ENCODE measurements at places on chromosomes 1 and 21.

DNA sequence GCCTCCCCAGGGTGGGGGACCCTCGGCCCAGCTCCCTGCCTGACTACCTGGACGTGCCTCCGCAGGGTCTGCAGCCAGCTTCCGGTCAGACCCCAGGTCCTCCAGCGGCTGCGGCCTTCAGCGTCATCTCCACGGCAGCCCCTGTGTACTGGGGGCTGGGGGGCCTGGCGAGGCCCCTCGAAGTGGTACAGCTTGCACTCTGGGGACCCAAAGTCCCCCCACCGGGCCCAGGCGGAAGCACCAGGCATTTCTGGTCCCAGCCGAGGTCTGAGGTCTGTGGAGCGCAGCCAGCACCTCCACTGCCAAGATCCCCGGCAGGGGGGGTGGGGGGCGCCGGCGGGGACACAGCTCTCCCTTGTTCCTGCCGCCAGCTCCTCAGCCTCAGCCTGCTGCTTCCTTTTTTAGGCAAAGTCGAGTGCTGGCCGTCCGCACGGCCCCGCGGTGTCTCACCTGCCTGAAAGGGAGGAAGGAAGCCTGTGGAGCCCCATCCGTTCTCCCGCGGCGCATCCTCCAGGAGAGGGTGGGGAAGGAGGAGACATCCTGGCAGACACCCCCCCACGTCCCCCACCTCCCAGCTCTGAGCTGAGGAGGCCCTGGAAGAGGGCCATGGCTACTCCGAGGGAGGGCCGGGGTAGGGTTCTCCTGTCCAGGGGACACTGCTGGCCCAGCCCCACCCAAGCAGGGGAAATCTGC is 1.2 kb upstream of the VWA1 start:
- no peak for DNase-seq

- no peak for DNase-seq
Measured at GRCh38 chr1:22128392-22128791, 14.5 kb downstream of the WNT4 start.

DNA sequence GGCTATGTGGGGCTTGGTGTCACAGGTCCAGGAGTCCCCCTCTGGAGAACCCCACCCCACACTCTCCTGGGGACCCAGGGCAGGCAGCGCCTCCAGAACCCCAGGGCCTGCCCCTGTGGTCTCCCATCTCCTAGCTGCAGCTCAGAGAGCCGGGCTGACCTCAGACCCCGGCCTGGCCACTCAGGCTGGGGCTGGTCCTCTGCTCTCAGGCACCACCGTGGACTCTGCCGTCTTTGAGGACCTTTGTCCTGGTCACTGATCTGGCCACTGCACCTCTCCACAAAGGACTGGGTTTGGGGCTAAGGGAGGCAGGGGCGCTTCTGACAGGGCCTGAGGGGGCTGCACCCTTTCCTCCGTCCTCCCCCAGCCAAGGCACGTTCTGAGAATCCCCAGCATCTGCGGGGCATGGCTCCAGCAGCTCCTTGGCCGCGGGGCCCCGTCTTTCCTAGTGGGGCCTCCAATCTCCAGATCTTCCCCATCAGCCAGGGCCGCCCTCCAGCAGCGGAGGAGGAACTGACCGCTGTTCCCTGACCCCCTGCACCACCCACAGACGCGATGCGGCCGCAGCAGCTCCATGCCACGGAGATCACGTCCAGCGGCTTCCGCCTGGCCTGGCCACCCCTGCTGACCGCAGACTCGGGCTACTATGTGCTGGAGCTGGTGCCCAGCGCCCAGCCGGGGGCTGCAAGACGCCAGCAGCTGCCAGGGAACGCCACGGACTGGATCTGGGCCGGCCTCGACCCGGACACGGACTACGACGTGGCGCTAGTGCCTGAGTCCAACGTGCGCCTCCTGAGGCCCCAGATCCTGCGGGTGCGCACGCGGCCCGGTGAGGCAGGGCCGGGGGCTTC is 3.3 kb downstream of the VWA1 start:
- no peak for DNase-seq

GRCh38 chr1:112674440-112674985 is at the start of gene MOV10:
TSS of gene MOV10 (plus strand) at chr1:112674659. CDS start at chr1:112674913, 254 bp downstream.
- peak; percentile 66 for DNase-seq

- DNase-seq = no peak
Measured at GRCh38 chr1:234562334-234562733, 47.6 kb downstream of the IRF2BP2 start.

DNA sequence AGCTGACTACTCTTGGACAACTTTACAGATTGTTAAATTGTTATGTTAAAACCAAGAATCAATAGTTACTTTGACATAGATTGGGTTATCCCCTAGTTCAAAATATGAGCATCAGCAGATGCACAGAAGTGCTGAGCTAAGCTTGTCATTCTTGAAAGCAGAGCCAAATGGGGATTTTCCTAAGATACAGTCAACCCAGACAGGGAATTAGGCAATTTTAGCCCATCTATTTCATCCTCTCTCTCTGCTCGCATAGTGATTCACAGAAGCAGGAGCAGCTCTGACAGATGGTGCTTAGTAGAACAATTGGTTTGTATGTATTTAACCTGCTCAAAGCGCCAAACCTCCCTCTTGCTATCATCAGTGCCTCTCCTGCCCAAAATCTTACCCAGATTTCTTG is 27.9 kb upstream of the PRRC2C start:
- DNase-seq = no peak

- no peak for DNase-seq
Measured at GRCh38 chr1:6509919-6510291, 18.4 kb upstream of the PLEKHG5 start.

- DNase-seq = no peak
Measured at GRCh38 chr1:84133479-84133878, 10.6 kb upstream of the PRKACB start.

DNA sequence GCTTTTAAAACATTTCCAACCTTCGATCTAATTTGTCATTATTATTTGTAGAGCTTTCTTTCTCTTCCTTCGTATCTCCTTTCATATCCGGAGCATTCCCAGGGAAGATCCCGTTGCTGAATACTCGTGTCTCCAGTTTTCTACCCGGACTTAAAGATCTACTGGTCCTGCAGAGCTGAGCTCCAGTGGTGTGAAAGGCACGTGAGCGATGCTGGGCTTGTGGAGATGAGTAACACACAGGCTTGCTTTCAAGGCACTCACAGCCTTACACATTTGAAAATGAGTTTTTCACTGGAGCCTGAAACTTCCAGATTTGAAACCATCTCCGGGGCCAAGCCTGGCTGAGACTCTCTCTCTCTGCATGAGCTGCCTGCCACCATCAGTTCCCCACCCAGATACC is 428.3 kb downstream of the KIF26B start:
- no peak for DNase-seq

- DNase-seq = peak; percentile 87
Measured at GRCh38 chr1:172745014-172745413, 86.1 kb downstream of the FASLG start.

- DNase-seq = peak; percentile 17
Measured at GRCh38 chr1:113129529-113130185, 56.7 kb downstream of the LRIG2 start.

DNA sequence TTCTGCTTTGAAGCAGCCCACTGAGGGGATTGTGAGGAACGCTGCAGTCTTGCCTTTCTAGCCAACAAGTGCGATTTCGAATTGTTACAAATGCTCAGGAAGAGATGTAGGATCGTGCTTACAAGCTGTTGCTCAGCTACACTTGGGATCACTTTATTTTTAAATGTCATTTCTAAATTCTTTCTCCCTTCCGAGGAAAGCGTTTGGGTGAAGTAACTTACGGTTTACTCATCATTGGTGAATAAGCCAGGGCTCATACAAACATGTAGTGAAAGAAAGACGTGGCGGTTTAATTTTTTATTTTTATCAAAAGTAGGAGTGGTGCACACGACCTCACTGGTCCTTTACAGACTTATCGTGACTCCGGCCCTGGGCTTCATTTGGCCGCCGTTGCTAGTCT is 386.6 kb downstream of the KIF26B start:
- no peak for DNase-seq

- DNase-seq = no peak
Measured at GRCh38 chr21:27258742-27259448, 292.0 kb upstream of the ADAMTS5 start.

DNA sequence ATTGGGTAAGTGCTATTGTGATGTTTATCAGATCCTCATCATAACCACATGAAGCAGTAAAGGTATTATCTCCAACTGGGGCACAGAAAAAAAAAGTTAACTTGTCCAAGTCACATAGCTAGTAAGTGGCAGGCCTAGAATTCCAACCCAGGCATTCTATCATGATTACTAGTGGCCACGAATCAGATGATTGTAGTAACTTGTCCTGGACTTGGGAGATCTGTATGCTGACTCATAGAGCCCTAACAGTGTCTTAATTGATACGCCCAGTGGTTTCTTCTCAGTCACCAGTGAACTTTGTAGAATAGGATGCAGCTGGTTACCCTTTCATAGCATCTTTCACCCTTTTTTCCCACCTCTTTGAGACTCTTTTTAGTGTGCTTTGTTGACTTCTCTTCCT is 91.1 kb upstream of the UBE2U start:
- no peak for DNase-seq

DNA sequence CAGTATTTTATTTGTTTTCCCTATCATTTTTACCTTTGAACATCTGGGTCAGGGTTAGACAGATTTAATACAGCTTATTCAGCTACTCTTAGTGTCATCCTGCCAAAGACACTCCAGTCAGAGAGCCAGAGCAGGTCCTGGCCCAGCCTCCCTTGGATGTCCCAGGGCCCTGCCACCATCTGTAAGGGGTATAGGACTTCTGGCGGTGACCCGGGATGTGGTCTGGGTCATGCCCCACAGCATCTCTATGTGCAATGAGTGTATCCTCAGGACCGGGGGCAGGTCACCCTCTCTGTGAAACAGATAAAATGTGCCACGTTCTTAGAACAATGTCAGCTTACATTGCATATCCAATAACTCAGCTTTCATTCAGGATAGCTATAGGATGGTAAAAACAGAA is 37.8 kb upstream of the PRSS38 start:
- DNase-seq = no peak

- DNase-seq = peak; percentile 47
Measured at GRCh38 chr1:163290025-163290640, 31.6 kb upstream of the NUF2 start.

DNA sequence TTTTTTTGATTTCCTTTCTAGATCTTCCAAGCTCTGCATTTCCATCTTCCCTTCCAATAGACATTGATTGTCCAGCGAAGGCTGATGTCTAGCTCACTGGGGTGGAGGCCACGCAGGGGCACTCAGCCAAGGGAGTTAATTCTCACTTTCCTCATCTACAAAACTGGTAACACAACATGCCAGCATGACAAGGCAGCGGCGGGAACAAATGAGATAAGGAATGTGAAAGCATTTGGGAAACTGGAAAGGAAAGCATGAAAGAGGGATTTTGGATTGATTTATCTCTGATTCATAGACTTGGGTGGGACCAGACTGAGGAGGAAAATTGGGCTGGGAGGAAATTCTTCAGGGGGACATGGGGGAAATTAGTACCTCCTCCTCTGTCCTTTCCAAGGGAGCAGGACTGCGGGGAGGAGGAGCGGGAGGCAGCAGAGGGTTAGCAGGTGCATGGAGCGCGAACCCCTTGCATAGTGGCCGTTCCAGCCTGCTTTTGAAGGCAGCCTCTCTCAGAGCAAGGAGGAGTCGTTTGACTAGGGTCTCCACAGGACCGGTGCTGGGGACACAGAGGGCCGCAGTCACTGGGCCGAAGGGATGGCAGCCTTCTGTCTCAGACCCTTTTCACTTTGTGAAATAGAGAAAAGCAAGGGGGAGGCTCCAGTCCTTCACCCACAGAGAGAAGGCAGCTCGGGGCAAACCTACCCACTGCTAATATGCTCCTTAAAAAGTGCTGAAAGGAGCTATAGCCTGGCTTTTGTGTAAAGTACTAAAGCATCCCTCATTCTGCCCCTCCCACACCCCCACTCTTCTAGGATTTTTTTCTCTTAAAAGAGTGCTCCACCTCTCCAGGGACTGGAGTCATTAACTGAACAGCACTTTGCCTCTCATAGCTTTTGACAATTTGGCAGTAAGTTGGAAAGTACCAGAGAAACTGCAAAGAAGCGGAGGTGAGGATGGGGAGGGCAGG is 89.2 kb downstream of the PLXNA2 start:
- DNase-seq = no peak

DNA sequence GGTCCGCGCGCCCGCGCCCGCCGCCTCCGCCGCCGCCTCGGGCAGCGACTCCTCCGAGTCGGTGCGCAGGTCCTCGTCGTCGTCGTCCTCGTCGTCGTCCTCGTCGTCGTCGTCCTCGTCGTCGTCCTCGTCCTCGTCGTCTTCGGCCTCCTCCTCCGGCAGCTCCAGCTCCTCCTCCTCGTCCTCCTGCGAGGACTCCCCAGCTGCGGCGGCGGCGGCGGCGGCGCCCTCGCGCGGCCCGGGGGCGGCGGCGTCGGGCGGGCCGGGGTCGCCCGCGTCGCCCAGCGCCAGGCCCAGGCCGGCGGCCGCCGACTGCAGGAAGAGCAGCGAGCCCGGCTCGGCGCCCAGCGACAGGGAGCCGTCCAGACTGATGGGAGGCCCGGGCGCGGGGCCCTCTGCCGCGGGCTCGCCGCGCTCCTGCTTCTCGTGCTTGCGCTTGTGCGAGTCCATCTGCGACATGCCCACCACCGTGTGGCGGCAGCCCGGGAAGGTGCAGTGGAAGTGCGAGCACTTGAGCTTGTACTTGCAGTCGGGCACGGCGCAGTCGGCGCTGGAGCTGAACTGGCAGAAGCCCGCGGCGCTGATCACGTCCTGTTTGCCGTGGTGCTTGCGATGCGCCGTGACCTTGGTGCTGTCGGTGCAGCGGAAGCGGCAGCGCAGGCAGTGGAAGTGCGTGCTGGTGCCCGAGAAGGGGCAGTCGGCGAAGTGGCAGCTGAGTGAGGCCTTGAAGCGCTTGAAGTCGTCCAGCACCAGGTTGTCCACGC is 157.3 kb downstream of the CASZ1 start:
- DNase-seq = no peak

DNA sequence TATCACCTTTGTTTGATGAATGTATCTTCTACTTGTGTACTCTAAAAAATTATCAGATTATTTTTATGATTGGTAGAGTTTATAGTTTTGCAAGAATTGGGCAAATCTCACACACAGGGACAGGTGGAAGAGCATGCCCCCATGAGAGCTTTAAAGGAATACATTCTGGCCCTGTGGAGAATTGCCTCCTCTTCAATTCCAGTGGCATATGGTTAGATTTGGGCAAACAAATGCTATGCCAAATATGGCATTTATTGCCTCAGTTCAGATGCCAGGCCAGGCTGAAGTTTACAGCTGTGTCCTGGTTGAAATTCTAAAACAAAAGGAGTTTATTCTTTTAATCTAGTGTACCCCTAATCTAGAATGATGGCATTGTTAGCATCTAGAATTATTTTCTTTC is 162.4 kb upstream of the CACYBP start:
- DNase-seq = no peak

GRCh38 chr1:6124746-6125365 is 55.3 kb downstream of the CHD5 start:
- no peak for DNase-seq

GRCh38 chr1:198352975-198353695 is 187.3 kb downstream of the ATP6V1G3 start:
- no peak for DNase-seq

GRCh38 chr1:246001837-246002230 is 505.2 kb downstream of the SMYD3 start:
- DNase-seq = peak; percentile 28
